ENCODE measurements at places on chromosomes 16 and 17.
A peak's percentile ranks its signal among the peaks of the same experiment; 100 is the strongest.

DNA sequence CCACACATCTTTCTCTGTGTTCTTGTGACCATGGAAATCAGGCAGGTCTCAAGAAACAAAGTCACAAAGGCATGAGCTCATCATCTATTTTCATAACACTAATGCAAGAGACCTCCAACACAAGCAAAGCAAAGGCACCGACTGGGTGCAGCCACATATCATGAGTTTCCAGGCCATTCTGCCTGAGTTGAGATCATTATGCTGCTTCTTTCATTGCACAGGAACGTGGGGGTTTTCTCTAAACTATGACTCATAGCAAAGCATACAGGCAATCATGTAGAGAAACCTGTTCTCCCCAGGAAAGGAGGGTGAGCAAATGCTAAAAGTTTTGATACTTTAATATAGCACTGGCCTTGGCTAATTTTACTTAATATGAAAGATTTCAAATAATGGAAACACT, 60.7 kb downstream of the GRIN2A start:
- DNase-seq, result peak; percentile 89

DNA sequence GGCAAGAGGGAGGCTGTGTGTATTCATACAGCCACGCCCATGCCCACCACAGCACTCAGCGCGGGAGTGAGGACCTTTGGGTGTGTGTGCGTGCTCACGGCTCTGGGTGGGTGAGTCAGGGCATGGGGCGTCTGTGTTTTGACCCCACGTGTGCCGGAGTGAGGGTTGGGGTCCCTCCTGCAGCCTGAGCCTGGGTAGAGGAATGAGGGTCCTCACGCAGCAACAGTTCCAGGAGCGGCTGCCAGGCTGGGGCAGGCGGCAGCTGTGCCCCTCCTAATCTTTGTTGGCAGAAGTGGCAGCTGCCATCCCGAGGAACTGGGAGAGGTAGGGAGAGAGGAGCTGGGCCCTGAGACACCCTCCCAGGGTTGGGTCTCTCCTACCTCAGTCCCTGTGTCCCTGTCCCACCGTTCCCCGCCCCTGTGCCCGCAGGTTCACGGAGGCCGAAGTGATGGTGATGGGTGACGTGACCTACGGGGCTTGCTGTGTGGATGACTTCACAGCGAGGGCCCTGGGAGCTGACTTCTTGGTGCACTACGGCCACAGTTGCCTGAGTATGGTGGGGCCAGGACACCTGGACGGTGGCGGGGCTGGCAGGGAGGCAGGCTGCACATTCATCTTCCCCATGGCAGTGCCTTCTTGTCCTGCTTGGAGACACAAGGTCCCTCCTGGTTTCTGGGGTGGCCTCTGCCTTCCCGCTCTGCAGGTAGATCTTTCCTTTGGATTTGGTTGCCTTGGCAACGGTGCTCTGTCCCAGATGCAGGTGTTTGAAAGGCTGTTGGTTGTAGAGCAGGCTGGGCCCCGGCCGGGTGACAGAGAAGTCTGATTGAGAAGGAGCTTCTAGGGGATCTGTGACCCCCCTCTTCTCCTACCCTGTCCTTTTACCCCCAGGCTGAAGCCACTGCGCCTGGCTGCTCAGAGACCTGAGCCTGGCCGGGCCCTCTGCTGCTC, 5.9 kb downstream of the DPH1 start:
- DNase-seq, result no peak

GRCh38 chr16:85274924-85275323, 162.7 kb upstream of the CIBAR2 start:
- no peak for DNase-seq

DNA sequence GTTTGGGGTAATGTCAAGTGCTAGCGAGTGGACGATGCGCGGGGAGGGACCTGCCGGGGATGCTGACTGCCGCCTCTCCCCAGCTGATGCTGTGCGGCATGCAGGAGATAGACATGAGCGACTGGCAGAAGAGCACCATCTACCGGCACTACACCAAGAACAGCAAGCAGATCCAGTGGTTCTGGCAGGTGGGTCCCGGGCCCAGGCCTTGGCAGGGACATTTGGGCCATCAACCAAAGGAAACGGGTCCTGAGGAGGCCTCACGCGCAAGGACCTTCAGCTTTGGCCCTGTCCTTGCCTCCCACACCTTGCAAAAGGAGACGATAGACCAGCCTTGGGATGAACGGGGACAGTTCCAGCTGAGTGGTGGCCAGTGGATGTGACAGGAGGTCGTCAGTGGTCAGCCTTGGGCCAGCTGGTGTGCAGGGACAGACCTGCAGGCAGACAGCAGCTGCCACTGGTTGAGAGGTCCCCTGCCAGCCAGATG, 13.6 kb upstream of the CLEC18A start:
- no peak for DNase-seq

- no peak for DNase-seq
Observed at GRCh38 chr16:87491522-87492290, 1.1 kb downstream of the ZCCHC14 start.

All from kidney epithelial cell (primary cell).